Epithelial cell of proximal tubule (primary cell): ENCODE measurements at places on chromosomes 11 and 22.

DNA sequence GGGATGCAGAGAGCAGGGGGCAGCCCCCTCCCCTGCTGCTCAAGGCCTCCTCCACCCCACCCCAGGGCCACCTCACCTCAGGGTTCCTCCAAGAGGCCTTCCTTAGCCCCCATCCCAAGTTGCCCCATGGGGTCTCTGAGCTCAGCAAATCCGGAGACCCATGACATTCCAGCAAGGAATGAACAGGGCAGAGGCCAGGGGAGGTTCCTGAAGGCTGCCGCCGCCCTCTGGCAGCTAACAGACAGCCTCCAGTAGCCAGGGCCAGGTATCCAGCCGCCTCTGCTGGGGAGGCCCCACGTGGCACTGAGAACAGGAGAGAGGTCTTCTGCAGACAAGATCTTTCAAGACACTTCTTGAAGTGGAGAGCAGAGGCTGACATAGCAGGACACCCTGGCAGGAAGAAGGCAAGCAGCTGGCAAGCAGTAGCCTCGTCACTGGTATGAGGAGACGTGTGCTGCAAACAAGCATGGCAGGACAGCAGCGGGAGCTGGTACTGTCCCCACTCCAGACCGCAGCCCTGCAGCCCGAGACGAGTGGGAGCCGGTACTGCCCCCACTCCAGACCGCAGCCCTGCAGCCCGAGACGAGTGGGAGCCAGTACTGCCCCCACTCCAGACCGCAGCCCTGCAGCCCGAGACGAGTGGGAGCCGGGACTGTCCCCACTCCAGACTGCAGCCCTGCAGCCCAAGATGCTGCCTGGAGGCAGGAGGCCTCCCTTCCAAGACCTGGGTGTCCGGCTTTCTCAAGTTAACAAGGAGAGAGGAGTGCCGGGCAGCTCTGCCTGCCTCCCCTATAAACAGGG lies 190.6 kb downstream of the IGLL1 start:
- no peak for DNase-seq

DNA sequence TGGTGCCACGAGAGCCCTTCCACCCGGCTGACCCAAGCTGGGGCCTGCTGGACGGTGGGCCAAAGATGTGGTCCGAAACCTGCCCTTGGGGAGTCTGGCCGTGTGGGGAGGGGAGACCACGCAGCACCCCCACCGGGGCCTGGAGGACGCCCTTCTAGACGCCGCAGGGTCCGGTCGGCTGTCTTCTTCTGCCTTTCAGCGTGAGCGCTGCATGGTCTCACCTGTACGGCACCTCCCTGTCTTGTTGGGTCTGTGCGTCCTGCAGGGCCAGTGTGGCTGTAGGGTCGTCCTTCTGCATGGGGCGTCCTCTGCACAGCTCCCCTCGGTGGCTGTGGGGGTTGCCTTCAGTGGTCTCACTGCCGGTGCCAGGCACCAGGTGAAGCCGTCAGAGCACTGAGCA lies 2.8 kb downstream of the BRSK2 start:
- DNase-seq = no peak

GRCh38 chr11:92061456-92062062 lies 163.1 kb upstream of the FAT3 start:
- no peak for DNase-seq

DNA sequence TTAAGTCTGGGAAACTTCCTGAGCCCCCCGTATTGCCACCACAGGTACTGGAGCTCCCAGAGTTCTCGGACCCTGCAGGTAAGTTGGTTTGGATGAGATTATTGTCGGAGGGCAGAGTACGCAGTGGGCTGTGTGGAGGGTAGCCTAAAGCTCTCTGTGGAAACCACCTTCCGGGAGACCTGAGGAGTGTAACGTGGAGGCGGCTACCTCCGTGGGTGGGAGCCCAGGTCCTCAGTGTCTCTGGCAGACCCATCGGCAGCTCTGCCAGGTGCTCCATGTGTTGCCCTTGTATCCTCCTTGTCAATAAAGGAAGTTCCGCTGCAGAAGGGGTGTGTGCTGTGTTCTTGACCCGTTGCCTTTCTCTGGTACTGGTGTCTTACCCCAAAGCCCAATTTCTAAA lies 61.4 kb downstream of the SYT13 start:
- DNase-seq = no peak

DNA sequence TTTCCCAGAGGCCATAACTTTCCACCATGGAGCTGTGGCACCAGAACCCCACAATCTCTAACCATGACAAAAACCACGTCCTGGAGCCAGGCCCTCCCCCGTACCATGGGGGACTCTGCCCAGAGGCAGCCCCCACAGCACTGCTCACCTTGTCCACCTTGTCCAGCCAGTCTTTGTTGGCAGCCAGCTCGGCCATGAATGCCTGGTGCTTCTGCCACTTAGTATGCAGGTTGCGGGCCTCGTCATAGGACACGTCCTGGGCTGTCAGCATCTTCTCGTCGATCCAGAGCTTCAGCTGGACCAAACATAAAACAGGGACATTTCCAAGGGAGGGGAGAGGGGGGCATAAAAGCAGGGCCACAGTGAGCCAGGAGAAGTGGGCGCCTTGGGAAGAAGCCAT lies 20.8 kb upstream of the RBM4B start:
- DNase-seq = no peak

- DNase-seq = no peak
Measured at GRCh38 chr11:12402691-12403120, 25.3 kb downstream of the PARVA start.

DNA sequence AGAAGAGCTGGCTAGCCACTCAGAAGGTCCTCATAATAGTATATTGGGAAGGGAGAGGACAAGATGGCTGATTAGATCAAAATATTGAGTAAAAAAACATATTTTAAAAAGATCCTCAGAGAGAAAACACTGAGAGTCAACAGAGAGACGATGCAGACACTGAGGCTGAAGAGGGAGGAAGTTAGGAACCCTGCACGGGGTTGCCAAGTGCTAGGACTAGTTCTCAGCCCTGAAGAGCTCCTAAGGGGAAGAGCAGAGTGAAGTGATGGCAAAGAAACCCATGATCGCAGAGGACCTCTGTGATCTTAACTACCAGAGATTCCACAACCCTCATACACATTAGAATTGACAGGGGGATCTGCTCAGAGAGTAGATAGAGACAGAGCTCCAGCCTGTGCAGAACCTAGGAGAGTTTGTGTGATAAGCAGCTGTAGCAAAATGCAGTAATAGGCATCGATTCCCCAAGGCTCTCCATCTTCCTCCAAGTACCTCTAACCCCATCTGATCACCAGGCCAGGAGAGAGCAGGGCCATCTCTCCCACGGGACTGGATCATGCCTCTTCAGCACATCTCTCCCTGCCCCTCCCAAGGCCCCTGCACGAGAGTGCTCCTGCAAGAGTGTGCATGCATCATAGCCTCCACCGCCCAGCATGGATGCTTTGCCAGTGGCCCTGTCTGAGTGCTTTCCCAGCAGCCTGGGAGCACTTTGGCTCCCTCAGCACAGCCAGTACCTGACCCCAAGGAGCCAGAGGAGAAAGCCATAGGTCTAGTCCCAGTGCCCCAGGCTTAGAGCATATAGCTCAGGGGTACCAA lies 41.2 kb upstream of the ARL14EP start:
- DNase-seq = no peak

DNA sequence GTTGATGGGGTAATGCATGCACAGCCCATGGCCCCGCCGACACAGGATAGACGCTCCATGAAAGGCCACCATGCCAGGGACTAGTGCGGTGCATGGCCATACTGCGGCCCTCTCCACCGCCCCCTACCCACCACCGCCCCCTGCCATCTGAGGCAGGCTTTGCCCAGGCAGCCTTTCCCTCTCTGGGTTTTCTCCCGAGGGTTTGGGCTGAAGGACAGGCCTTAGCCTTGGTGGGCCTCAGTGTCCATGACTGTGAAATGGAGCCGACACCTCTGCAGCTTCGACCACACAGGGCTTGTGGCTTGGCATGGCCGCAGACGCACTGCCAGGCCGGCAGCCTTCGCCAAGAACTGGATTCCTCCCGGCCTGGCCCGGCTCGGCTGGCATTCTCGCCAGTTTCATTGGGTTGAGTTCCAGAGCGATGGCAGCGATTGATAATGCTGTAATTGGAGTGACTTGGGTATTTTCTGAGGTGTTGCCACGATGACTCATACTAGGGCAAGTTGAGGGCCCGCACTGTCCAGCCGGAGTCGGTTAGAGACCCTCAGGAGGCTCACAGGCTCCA lies 111.3 kb downstream of the WNT7B start:
- no peak for DNase-seq
